ENCODE measurements at places on chromosomes 13 and 19. TPM values are rescaled to one million over a fixed set of nuclear protein-coding genes. Genes with fewer than 3 reads are reported as not detected.

The AMER2 gene
- total RNA-seq = not detected

- no peaks in the 10 kb centered on the region for H3K4me1 ChIP-seq
- no peak overlapping the region for H3K27ac ChIP-seq
- no peaks in the 10 kb centered on the region for H3K36me3 ChIP-seq
- no peak overlapping the region for H3K4me3 ChIP-seq
- DNase-seq = no peak
Measured at GRCh38 chr13:106088085-106088484, 447.4 kb downstream of the EFNB2 start.

GRCh38 chr13:110323172-110323891 lies 16.2 kb downstream of the COL4A2 start:
- H3K36me3 ChIP-seq = no peaks in the 10 kb centered on the region
- no peaks in the 10 kb centered on the region for H3K27me3 ChIP-seq
- H3K4me3 ChIP-seq = no peak overlapping the region
- no peak overlapping the region for H3K27ac ChIP-seq
- DNase-seq = no peak

GRCh38 chr13:49314344-49314882 lies 66.7 kb downstream of the CDADC1 start:
- no peak for DNase-seq
- H3K27me3 ChIP-seq = no peaks in the 10 kb centered on the region
- H3K36me3 ChIP-seq = no peaks in the 10 kb centered on the region
- no peak overlapping the region for H3K4me3 ChIP-seq
- no peaks in the 10 kb centered on the region for H3K4me1 ChIP-seq
- peak overlapping the region; percentile 5 for H3K27ac ChIP-seq

GRCh38 chr13:100892981-100893380 lies 218.4 kb upstream of the TMTC4 start:
- no peak overlapping the region for H3K27ac ChIP-seq
- H3K27me3 ChIP-seq = no peaks in the 10 kb centered on the region
- H3K36me3 ChIP-seq = no peaks in the 10 kb centered on the region
- no peak for DNase-seq
- H3K4me3 ChIP-seq = no peak overlapping the region

DNA sequence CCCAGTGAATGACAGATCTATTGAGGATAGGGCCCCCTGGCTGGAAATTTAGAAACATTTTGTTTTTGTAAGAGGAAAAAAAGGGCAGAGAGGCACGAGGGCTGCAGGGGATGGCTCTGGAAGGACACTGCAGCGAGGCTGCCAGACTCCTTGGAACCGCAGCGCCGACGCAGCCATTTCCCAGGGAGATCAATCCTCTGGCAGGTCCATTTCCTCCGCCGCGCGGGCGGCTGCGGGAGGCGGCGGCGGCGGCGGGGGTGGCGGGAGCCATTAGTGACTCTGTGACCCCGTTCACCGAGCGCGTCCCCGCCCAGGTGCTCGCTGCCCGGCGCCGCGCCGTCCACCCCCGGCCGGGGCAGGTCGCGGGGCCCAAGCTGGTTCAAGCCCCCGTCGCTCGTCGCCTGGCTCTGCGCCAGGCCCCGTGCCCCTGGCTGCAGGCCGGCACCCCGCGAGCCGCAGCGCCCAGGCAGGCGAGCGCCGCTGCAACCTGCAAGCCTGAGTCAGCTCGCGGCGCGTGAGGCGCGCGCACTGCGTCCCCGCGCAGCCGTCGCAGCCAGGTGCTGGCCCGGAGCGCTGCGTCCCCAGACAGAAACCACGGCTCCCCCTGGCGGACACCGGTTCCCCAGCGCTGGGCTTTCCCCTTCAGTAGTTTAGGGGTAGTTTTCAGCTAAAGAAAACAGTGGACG lies 192.6 kb downstream of the KATNAL1 start:
- no peaks in the 10 kb centered on the region for H3K36me3 ChIP-seq
- peak overlapping the region; percentile 41 for H3K27ac ChIP-seq
- peak; percentile 94 for DNase-seq
- H3K4me1 ChIP-seq = peaks cover 12% of the 10 kb centered on the region
- no peaks in the 10 kb centered on the region for H3K27me3 ChIP-seq
- H3K4me3 ChIP-seq = peak overlapping the region; percentile 77

GRCh38 chr13:93496985-93497673 lies 270.5 kb downstream of the GPC6 start:
- no peak for DNase-seq
- no peaks in the 10 kb centered on the region for H3K4me1 ChIP-seq
- H3K27ac ChIP-seq = no peak overlapping the region
- no peak overlapping the region for H3K4me3 ChIP-seq

GRCh38 chr13:52833296-52833875 lies 15.1 kb downstream of the PCDH8 start:
- no peak overlapping the region for H3K27ac ChIP-seq
- no peak overlapping the region for H3K4me3 ChIP-seq
- no peaks in the 10 kb centered on the region for H3K36me3 ChIP-seq
- DNase-seq = no peak
